Stimulated activated CD4-positive, alpha-beta T cell treated with anti-CD3 and anti-CD28 coated beads, Interleukin-4, amount 100 ng/mL, for 24 hours (primary cell): ENCODE measurements at places on chromosomes 16 and 17.

DNA sequence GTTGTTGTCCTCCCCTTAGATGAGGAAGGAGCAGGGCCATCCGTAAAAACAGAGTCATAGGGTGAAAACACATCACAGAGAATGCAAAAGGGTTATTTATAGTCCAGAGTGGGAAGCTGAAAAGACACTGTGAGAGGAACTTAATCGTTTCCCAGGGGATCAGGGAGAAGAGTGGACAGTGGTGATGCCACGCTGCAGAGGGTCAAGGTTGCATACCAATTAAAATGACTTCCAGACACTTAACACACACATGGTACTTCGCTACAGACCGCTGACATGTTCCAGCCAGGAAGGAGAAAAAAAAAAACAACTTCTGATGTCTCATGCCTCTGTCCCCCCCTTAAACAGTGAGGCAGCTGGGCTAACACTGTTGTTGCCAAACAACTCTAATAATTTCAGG is 713.8 kb upstream of the RBFOX1 start:
- DNase-seq = no peak

GRCh38 chr16:54703339-54703738 is 227.3 kb upstream of the IRX5 start:
- DNase-seq = no peak

GRCh38 chr16:11674818-11675560 is 6.7 kb downstream of the SNN start:
- no peak for DNase-seq

DNA sequence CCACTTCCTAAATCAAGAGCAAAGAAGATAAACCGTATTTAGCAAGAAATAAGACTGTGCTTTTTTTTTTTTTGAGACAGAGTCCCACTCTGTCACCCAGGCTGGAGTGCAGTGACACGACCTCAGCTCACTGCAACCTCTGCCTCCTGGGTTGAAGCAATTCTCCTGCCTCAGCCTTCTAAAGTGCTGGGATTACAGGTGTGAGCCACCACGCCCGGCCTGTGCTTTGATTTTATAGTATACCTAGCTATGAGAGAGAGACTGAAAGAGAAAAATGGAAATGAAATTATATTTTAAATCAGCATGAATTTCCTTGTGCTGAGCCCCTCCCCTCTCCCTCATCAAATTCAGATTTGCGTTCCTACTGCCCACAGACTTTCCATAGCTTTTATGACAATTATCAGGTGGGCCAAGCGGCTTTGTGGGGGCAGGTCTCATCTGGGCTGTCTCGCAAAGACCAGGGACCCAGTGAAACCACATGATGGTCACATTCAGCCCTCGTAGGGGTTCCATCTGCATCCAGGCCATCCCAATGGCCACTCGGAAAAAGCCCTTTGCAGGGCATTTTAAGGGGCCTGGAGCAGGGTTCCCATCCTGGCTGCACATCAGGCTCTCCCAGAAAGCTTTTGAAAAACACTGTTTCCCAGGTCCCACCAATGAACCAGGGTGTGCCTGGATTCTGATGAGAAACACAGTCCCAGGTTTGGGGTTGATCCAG is 8.5 kb downstream of the CACNG1 start:
- no peak for DNase-seq

- DNase-seq = no peak
Observed at GRCh38 chr17:57067162-57067561, 17.9 kb upstream of the AKAP1 start.

DNA sequence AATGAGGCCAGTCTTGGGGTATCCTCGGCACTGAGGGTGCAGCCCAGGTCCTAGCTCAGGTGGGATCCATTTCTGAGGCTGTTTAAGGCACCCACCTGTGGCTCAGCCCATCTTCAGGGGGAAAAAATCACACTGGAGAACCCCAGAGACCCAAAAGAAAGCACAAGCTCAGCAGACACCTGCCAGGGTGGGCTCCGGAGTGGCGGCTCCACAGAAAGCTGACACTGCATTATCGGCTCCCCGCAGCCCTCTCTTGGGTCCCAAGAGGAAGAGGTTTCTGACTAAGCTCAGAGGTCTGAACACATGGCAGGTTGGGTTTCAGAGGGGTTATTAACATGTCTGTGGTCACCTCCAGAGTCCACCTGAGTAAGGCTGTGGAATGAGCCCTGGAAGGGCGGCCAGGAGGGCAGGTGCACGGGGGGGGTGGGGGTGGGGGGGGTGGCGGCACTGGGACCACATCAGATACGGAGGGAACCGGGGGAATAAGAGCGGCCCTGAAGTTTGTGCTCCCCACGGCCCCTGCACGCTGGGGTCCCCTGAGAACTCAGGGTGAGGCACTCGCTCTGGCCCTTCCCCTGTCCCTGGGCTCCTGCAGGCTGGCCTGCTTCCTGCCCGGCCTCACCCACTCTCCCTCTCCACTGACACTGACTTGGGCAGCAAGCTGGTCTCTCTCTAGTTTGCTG is 79.5 kb downstream of the TIMM22 start:
- DNase-seq = no peak

GRCh38 chr17:26818736-26819135 is 475.2 kb upstream of the WSB1 start:
- no peak for DNase-seq

DNA sequence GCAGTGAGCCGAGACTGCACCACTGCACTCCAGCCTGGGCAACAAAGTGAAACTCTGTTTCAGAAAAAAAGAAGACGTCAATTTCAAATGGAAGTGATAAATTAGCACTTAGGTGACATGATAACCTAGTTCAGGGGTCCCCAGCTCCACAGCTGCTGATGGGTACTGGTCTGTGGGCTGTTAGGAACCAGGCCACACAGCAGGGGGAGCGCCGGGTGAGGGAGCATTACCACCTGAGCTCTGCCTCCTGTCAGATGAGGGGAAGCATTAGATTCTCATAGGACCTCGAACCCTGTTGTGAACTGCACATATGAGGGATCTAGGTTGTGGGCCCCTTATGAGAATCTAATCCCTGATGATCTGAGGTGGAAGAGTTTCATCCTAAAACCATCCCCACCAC is 253.0 kb downstream of the FOXL1 start:
- DNase-seq = no peak

DNA sequence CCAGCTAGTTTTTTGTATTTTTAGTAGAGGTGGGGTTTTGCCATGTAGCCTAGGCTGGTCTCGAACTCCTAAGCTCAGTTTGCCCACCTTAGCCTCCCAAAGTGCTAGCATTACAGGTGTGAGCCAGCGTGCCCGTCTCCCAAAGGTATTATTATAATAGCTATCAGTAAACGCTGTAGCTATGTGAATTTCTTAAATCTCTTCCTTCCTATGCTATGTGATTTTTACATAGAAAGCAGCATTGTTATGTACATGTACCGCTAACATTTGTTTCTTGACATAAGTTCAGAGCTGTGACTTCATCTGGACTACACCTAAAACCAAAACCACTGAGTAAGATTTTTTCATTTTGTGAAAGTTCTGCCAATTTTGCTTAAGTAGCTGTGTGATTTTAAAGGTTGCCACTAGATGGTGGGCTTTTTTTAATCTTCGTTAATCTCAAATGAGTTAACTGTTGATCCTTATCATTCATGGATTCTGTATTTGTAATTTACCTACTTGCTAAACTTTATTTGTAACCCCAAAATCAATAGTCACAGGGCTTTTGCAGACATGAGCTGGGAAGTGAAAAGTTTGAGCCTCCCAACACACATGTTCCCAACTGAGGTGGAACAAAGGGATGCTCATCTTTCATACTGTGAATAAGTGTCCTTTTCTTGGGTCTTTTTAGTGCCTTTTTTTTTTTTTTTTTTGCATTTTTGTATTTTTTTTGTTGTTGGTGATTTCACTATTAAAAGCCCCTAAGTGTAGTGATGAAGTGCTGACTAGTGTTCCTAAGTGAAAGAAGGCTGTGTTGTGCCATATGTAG is 21.9 kb downstream of the PRKAR1A start:
- DNase-seq = no peak

DNA sequence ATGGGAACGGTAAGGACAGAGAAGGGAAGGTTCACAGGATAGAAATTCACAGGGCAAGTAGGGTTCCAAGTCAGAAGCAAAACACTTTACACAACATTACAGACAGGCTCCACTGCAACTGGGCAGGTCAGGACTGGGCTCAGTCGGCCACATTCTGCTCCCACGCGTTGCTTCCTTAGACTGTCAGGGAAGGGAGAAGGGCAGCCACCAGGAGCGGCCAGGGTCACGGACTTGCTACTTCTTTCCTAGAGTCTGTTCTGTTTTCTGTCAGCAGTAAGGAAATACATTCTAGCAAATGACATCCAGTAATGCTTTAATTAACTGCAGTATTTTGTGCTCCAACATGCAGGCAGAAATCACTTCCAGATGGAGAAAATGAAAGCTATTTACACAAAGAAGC is 160.3 kb upstream of the RPH3AL start:
- DNase-seq = no peak

DNA sequence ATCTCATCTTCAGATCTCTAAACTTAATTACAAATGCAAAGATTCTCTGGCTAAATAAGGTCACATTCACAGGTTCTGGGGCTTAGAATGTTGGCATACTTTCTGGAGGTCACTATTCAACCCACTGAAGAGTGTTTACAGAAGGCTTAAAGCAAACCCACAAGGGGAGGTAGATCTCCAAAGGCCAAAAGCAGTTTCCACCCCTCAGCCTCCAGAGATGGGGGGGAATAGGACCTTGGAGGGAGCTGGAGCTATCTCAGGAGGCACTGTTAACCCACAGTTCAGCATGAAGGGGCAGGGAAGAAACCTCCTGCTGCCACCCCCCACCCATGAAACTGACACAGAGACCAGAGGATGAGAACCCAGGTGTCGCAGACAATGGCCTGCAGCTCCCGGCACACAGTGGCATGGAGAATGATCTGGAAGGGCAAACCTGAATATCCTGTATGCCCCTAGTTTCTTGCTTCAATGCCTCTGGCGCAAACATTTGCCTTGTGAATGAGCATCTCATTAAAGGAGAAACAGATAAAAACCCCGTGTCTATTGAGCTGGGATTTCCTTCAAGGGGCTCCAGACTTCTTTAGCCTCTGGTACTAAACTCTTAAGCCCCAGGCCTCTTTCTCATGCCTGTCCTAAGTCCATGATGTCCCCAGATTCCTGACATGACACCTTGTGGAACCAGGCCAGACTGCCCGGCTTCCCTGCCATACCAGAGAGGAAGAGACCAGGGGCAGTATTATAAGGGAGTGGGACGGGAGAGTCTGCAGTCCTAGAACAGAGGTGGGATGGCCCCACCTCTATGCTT is 103.1 kb upstream of the CDH5 start:
- no peak for DNase-seq

GRCh38 chr16:83336603-83337002 is 471.2 kb upstream of the HSBP1 start:
- no peak for DNase-seq

DNA sequence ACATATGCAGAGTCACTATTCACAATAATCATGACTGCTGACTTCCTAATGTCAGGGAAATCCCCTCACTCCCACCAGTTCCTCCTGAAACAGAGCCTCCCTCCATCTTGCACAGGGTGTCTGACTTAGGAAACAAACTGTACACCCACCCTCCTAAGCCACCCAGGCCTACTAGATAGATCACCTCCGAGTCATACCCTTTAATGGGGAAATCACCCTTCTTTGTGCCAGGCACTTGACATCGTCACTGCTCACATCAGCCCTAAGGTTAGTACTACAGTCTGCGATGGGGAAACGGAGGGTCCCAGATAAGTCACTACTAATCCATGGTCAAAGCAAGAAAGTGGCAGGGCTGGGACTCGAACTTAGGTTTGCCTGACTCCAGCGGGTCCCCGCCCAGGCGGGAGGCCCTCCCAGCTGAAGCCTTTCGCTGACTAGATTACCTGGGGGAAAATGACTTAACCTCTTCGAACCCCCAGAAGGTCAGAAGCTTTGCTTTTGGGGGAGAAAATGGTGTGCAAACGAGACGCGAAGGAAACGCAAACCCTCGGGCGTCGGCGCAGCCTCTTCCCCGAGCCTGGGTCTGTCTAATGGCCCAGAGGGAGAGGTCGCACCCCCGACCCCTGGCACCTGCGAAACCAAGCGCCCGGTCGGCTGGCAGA is 3.4 kb upstream of the MLLT6 start:
- peak; percentile 89 for DNase-seq

DNA sequence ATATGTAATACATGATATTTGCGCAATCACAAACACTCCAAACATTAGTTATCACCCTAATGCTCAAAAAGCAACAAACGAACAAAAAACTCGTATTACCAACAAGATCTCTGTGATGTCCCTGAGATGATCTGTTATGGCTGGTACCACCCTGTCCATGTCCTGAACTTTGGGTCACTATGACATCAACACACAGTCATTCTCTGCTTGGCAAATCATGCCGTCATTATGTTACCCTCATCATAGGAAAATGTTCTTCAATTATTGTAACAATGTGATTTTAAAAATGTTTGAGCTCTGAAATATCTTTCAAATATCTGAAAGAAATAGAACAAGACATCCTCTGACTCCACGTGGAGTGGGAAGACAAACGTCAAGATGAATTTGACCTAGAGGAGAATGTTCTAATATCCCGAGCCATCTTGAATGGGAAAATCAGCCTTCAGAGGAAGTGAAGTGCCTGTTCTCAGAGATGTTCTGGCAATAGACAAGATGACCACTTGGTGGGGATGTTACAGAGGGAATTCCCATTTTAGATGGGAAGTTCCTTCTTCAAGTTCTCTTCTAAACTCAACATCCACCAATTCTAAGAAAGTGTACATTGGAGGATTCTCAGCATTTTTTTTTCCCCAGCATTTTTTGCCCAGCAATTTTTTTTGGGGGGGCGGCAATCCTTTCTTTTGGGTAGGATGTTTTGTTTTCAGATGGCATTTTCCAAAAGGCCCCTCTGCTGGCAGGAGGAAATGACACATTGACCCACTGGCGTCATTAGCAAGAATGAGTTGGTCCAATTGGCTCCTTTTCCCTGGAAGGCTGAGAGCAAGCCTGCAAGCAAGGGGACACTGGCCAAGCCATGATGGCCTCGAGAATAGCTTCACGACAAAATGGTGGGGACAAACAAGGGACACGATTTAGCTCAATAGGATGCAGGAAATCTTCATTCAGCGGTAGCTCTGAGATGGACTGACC is 3.7 kb upstream of the HSD17B2 start:
- no peak for DNase-seq

DNA sequence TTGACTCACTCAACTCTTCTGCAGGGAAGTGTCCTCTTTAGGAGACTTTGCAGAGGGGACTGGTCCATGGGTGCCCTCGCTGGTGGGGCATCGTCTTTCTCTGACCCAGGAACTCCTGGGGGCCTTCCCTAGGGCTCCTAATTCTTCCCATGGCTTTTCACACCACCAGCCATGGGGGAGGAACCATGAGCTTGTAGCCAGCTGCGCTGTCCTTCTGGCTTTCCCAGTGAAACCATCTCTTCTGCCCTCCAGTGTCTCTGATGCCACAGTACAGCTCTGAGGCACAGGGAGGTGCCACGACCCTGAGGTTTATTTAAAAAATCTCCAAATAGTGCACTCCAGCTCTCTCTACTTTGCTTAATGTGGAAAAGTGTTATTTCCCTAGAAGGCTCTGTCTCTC is 78.6 kb downstream of the SDR42E1 start:
- no peak for DNase-seq

DNA sequence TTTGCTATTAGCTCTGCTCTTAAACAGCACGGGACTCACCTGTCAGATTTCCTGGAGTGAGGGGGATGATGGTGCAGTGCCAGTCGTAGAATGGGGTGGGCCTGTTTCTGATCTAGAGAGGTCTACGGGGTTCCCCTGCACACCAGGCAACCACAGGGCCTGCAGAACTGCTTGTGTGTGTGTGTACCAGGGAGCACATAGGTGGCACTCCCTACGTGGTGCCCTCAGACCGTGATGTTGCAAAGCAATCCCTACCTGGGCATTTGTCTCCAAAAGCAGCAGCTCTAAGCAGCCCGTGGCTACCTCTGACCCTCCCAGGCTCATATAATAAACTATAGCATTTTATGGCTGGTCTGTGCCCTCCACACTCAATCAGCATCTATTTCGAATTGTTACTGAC is 38.5 kb downstream of the MPRIP start:
- DNase-seq = no peak
